ENCODE measurements at places on chromosomes 11 and 22. TPM values are rescaled to one million over a fixed set of nuclear protein-coding genes. Genes with fewer than 3 reads are reported as not detected.

PDHX gene
- 25.8 TPM for total RNA-seq

DNA sequence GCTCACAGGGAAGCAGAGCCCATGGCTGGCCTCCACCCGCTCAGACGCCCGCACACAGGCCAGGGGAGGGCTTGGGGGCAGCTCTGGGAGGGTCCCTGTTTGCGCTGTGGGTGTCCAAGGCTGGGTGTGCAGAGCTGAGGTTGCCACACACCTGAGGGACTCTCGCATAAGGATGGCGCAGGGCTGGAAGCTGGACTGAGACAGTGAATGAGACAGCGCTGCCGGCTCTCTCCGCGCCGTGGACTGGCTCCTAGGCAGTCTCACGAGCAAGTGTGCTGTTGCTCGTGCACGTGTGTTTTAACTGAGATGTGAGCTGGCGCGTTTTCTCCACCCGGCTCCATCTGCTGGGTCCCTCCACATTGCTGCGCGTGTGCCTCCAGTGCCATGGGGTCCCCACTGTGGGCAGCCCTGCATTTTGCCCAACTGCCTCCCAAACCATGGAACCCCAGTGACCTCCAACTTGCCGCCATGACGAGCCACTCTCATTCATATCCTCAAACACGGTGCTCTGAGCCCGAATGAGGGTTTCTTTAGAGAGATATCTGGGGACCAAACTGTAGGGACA, 4.2 kb upstream of the BID start:
- no peak for DNase-seq

SLN gene
- not detected for total RNA-seq

OTOG gene
- not detected for total RNA-seq

GRCh38 chr11:88631497-88631896, 294.0 kb upstream of the CTSC start:
- DNase-seq, result no peak

GRCh38 chr11:32723332-32723731, 71.1 kb downstream of the CCDC73 start:
- DNase-seq, result no peak

ISX gene
- not detected for total RNA-seq

GRCh38 chr22:22878801-22879674, 8.6 kb upstream of the IGLL5 start:
- DNase-seq, result peak; percentile 30

- no peak for DNase-seq
Observed at GRCh38 chr11:70078095-70078780, at the start of gene ANO1. Gene ANO1, plus strand, starts transcription at chr11:70078317. Its CDS starts 290 bp downstream, at chr11:70078607.

GRCh38 chr11:130798801-130799200, 117.5 kb downstream of the SNX19 start:
- no peak for DNase-seq

DNA sequence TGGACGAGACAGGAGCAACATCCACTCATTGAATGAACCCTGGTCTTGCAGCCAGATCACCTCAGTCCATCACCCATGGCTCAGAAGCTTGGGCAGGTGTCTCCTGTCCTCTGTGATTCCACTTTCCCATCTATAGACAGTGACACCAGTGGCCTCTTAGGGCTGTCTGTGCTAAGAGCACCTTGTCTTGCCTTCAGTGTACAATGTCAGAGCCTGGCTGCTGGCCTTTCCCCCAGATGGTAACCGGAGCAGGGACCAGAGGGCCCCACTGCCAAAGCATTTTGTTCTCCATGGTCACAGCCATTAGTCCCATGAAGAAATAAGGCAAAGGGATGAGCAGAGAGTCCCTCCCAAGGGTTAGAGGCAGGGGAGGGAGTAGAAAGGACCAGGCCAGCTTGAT, 35.4 kb downstream of the PKNOX2 start:
- no peak for DNase-seq

DNA sequence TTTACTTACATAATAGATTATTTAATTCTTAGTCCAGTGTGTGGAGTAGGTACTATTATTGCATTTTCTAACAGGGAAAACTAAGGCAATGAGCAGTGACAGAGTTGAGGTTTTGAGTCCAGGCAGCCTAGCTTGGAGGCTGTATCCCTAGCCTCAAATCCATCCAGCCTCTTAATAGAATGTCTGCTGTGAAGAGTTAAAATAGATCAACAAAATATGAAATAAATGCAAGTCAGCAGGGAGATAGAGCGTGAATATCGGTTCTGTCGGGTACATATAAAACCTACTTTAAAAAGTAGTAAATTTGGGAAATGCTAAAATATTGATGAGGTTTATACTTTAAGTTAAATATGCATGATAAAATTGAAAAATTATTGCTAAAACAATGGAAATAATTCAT, 53.3 kb downstream of the MED15 start:
- DNase-seq, result no peak

DNA sequence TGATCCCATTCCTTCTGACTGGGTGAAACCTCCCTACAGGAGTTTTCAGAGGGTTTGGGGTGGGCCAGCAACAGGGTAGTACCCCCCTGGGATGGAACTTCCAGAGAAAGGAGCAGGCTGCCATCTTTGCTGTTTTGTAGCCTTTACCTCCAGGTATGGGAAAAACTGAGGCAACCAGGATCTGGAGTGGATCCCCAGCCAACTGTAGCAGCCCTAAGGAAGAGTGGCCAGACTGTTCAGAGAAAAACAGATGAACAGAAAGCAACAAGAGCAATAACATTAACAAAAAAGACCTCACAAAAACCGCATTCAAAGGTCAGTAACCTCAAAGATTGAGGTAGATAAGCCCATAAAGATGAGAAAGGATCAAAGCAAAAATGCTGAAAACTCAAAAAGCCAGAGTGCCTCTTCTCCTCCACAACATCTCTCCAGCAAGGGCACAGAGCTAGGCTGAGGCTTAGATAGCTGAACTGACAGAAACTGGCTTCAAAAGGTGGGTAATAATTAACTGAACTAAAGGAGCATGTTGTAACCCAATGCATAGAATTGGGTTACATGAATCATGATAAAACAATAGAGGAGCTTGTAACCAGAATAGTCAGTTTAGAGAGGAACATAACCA, 1288.6 kb upstream of the CNTN5 start:
- no peak for DNase-seq

GRCh38 chr22:31623592-31624304, 38.3 kb downstream of the PISD start:
- DNase-seq, result no peak

- no peak for DNase-seq
Observed at GRCh38 chr11:128766591-128767081, 72.8 kb downstream of the FLI1 start.

CNIH2 gene
- 2.0 TPM for total RNA-seq

NPAS4 gene
- total RNA-seq, result not detected

GUCY1A2 gene
- not detected for total RNA-seq

NXPE1 gene
- total RNA-seq, result not detected

GRCh38 chr11:116901964-116902688, 64.7 kb upstream of the APOA1 start:
- DNase-seq, result no peak

DNA sequence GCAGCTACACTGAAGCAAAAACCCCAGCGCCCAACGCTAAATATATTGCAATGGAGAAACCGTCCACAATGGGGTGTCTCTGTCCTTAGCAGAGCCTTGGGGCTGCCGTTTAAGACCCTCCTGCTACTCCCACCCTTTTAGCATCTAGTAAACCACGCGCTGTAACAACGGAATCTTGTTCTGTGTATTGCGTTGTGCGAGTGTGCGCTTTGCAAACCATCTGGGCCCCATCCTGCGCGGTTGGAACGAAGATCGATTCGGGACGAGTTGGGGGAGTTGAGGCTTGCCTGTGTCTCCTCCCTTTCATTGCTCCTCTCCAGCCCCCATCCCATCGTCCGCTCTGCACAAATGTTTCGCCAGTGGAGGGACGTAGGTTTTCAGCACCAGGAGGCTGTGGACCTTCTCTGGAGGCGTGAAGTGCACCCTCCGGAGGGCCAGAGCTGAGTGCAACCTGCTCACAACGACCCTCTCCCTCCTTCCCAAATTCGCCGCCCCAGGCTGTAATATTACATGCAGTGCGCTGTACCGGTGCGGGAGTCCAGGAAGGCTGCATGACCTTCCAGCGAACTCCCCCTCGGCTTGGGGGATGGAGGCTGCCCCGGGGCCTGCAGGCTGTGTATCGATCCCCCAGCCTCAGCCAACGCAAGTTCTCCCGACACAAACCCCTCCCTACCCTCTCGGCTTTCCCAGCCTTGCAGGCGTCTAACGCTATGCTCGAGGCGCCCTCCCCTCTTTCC, 1.6 kb upstream of the KMT2A start:
- DNase-seq, result peak; percentile 62

DNA sequence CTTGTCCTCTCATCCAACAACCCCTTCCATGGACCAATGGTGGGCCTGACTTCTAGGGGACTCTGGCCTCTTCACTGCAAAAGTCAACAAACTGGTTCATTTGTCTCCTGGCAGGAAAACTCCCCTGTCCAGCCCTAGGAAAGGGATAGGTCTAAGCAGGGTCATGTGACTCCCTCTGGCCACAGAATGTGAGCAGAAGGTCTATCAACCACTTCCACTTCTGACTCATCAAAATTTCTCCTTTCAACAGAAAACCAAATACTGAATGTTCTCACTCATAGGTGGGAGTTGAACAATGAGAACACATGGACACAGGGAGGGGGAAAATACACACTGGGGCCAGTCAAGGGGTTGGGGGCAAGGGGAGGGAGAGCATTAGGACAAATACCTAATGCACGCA, 1.3 kb upstream of the ISX start:
- DNase-seq, result no peak

- peak; percentile 90 for DNase-seq
Observed at GRCh38 chr11:59135648-59136461, 6.8 kb upstream of the FAM111A start.

- DNase-seq, result no peak
Observed at GRCh38 chr22:37196539-37197450, 8.7 kb upstream of the C1QTNF6 start.

DNA sequence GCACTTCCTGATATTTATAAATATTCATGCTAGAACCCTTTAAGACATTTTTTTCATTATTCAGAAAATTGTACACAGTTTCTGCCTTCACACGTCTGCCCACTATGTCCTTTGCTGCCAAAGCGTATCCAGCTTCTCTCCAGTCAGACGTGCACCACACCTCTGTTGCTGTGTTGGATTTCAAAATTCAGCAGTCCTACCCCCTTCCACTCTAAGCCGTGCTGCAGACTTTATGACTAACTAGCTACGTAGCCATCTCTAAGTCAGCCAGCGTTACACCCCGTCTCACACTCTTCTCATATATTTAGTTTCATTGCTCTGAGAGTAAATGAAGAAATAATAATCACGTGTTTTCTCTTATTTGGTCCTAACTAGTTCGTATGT, 28.2 kb upstream of the OPCML start:
- DNase-seq, result no peak

DNA sequence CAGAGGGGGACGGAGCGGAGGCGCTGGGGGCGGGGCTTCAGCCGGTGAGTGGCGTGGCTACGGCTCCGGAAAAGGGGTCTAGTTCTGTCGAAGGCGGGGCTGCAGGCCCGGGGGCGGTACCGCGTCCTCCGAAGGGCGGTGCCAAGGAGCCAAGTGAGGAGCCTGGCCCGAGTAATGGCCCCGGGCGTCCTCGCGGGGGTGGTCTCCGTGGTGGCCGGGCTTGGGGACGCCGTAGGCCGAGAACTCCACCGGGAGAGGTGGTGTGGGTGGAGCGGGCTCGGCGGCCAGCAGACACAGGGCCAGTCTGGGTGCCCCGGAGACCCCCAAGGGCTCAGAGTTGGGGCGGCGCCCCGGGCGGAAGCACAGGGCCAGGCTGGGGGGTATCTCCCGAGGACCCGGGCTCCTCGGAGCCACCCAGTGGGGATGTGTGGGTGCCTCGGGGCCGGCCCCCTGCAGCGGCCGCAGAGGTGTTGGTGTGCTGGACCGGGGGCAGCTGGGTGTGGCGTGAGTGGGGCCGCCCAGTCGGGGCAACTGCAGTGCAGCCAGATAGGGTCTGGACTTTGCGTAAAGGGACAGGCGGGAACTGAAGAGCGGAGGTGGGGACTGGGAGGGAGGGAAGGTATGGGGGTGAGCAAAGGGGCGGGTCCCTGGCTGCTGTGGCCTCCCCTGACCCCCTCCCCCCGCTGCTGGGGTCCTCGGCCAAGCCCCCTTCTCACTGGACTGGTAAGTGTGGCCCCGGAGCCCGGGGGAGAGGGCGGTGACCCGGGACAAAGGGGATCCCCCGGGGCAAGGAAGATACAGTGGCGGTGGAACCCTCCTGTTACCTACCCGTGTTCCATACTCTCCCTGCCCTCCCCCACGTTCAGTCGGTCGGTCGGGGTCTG, 838 bp downstream of the FKBP2 start:
- no peak for DNase-seq

DNA sequence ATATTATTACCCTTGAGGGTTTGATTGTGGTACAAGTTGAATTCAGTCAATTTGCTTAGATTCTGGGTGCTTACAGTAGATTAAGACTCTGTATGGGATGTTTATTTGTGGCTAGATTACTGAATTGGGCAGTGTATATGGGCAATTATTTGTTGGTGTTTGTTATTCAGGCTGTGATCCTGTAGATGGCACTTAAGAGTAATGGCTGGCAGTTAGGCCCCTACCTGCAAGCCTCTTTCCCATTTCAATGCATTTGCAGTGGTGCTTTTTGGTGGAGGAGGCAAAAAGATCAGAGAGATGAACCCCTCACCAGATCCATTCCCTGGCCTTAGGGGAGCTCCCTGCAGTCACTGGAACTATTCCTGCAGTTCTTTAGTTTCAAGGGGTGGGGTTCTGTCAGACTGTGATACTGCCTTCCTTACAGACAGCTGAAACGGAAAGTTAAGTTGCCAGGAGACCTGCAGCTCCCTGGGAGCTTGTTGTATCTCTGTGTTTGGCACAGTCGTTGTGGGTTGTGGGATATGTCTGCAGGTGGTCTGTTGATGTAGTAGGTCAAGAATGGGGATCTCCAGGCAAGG, 199.5 kb downstream of the AASDHPPT start:
- no peak for DNase-seq

DNA sequence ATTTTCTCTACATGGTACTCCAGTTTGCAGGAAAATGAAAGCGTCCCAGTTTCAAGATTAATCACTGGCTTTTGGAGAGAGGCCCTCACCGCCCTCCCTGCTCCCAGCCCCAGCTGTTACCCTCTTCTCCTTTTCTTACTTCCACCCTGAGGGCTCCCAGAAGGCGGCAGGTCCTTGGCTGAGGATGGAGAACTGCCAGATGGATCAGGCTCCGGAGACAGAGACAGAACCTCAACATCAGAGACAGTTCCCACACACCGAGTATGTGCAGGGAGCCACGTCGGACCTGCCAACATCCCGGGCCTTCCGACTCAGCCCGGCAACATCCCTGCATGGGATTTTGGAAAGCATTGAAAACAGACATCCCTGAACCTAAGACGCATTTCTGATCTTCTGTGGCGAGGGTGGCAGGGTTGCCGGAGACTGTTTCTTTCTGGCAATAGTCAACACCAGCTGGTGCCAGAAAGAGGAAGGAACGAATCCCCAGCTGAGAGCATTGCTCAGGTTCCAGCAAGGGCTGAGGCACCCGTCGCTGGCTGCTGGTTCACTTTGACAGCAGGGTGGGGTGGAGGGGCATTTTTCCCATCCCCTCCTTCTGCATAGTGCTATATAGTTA, 467.1 kb downstream of the MIAT start:
- no peak for DNase-seq

- no peak for DNase-seq
Observed at GRCh38 chr11:80031014-80031600, 590.3 kb upstream of the TENM4 start.

GRCh38 chr11:9039198-9039597, 35.4 kb upstream of the NRIP3 start:
- no peak for DNase-seq

ARHGAP20 gene
- total RNA-seq, result 0.91 TPM

GRCh38 chr11:47152126-47152952, 24.3 kb downstream of the ARFGAP2 start:
- DNase-seq, result peak; percentile 43

MMP13 gene
- not detected for total RNA-seq

PHF21B gene
- not detected for total RNA-seq

GRCh38 chr22:30694171-30694639, 469 bp upstream of the OSBP2 start:
- peak; percentile 72 for DNase-seq

FGF3 gene
- total RNA-seq, result not detected
